ENCODE measurements at places on chromosomes 12 and 14.

DNA sequence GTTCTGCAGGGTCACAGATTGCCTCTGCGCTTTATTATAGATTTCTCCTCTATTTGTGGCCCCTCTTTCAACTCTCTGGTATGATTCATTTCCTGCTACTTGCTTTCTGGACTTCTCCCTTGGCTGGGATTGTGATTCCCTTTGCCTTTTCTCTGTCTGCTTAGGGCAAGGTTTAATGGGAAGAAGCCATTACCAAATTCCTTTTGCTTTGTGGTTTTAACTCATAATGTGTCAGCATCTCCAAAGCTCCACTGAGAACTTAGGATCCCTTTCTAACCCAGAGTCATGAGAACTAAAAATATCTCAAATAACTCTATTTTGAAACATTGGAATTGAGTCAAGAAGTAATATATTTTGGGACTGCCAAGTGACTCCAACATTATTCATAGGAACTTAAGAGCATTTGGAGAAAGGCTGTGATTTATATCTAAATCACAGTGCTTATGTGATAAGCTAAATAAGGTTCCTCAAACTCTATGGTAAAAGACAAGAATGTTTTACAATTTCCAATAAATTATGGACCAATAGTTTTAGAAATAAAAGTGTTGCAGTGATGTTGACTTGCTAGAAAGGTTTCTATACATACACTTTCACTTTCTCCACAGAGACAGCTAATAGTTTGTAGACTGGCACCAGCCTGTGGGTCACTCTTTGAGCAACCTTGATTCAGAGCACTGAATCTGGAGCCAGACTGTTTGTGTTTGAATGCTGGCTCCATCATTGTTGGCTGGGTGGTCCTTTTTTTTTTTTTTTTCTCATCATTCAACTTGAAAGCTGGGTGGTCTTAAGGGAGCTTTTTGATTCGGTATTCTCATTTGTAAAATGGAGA lies 93.9 kb downstream of the DACT1 start:
- no peak for DNase-seq

- DNase-seq, result no peak
Measured at GRCh38 chr12:131829791-131830334, 1.7 kb downstream of the MMP17 start.

DNA sequence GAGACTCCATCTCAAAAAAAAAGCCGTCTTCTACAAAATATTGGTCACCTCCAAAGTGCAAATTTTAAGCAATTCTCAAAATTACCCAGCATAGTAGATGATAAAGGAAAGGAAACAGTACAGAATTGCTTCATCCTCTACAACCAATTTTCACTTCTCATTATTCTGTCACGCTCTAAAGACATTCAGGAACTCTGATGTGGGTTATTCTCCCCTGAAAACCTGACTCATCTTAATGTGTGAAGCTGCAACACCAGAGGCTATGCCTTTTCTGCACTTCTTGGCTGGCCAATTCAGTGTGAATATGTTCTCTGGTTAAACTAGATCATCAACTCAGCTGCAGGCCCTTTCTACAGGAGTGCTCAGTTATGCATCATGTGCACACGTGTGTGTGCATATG lies 11.0 kb downstream of the PTGER2 start:
- no peak for DNase-seq

DNA sequence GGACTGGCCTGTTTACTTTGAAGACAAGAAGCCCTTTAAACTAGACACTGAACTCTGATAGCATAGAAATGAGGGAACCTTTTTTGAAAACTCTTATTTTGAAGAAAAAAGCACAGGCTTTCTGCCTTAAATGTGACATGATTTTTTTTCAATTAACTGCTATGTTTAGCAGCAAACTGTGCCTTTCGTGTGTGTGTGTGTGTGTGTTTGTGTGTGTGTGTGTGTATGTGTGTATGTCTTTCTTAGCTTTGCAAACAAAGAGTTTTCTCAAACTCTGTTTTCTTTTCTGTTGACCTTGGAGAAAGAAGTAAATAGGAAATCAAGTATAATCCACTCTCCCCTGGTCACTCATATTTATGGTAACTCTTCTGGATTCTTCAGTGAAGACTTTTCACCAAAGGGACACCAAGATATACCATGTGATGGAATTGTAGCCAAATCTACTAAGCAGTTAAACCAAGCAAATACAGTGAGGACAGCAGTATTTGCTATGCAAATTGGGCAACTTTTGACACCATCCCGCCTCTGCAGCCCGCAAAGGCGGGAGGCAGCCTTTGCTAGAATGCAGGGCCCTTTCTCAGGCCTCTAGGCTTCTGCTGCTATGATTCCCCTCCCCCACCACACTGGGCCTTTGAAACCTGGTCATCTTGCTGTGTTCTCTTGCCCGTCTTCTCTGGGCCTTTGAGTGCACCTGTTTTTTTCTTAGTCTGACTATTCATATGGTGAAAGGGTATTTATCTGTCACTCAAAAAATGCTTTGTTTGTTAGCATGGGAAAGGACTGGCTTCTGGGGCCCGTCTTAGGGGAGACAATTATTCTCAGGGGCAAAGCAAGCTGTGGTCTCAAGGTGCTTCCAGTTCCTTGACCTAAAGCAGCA lies 107.9 kb downstream of the MYRFL start:
- no peak for DNase-seq

DNA sequence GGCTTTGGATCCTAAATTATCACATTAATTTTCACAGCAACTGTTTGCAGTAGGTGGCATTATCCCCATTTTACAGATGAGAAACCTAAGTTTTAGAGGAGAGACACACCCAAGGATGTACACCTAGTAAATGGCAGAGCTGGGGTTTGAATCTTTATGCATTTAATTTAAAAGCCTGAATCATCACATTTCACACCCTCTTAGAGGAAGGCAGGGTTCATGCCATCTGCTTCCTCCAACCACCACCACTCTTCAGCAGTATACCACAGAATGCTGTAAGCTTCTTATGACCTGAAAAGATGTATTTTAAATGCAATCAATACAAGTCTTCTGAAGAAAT lies 90.3 kb downstream of the CRADD start:
- no peak for DNase-seq

GRCh38 chr14:91238661-91239060 lies 5.8 kb downstream of the GPR68 start:
- DNase-seq, result no peak

DNA sequence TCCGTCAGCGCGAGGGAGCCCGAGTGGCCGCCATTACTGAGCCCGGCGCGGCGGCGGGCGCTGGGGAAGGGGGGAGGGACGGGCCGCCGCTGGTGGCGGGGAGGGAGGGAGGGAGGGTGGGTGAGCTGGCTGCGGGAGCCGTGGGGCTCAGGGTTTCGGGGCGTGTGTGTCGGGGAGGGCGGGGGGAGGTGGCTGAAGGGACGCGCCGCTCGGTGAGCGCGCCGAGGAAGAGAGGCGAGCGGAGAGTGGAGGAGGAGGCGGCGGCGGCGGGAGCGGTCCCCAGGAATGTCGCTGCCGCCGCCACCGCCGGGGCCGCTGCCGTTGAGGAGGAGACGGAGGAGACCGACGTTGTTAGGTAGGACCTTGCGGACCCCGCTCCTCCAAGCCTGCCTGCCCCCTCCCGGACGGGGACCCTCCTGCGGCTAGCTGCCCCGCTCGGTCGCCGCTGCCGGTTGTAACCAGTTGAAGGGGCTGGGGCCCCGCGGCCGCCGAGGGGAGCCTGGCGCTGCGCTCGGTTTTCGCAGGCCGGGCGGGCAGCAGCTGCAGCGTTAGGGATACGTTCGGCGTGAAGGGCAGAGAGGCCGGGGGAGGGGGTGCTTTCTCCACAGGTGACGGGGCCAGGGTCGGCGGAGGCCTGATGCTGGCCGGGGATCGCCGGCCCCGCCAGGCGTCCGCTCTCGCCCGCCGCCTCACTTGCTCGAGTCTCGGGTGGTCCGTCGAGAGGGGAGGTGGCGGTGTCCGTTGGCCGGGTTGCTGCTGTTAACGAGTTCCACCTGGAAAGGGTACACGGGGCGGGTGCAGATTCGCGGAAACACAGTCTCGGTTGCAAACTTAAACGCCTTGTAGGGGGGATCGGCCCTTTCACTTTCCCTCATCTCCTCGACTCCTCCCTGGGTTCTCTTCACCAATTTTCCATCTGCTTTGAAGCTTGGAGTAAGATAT lies at the start of gene ARHGAP5:
Gene ARHGAP5 (plus strand): TSS at position 224 of the 942 bp plus-strand sequence. CDS start 13,366 bp downstream, outside the sequence.
- peak; percentile 76 for DNase-seq

GRCh38 chr12:49907352-49907751 lies 3.7 kb upstream of the FAIM2 start:
- DNase-seq, result no peak

- no peak for DNase-seq
Measured at GRCh38 chr14:80988735-80989429, 33.5 kb downstream of the TSHR start.

DNA sequence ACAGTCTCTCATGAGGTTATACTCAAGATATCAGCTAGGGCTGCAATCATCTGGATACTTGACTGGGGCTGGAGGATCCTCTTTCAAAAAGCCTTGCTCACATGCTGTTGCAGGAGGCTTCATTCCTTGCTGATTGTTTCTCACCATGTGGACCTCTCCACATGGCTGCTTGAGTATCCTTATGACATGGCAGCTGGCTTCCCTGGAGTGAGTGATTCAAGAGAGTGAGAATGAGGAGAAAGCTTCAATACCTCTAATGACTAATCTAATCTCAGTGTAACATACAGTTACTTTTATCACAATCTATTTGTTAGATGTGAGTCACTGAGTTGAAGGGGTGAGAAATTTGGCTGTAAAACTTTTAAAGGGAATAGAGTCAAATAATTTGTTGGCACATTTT lies 14.4 kb upstream of the SDR39U1 start:
- no peak for DNase-seq

DNA sequence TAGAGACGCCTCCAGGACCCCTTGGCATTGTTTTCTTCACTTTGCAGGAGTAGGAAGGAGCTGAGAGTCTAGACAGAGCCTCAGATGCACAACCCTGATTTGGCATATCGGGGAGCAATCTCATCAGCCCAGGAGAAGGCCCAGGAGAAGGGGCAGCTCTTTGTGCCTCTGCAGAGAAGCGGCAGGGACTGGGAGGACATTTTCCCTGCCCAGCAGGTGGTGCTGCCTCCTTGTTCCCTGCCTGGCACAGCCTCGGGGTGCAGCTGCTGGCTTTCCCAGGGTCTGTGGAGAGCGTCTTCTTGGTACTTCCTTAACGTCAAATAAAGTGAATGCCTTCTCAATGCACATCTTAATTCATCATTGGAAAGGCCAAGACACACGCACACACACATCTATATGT lies 419.5 kb downstream of the TMEM121 start:
- DNase-seq, result no peak

DNA sequence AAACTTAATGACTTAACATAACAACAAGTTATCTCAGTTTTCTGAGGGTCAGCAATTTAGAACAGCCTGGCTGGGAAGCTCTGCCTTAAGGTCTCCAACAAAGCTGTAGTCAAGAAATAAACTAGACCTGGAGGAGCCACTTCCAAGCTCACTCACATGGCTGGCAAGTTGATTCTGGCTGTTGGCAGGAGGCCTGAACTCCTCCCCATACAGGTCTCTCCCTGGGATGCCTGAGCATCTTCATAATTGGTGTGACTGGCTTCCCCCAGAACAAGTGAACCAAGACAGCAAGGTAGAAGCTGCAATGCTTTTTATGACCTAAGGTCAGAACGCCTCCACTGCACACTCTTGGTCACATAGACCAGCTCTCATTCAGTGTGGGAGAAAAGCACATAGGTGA lies 128.3 kb downstream of the SAMD4A start:
- DNase-seq, result no peak

DNA sequence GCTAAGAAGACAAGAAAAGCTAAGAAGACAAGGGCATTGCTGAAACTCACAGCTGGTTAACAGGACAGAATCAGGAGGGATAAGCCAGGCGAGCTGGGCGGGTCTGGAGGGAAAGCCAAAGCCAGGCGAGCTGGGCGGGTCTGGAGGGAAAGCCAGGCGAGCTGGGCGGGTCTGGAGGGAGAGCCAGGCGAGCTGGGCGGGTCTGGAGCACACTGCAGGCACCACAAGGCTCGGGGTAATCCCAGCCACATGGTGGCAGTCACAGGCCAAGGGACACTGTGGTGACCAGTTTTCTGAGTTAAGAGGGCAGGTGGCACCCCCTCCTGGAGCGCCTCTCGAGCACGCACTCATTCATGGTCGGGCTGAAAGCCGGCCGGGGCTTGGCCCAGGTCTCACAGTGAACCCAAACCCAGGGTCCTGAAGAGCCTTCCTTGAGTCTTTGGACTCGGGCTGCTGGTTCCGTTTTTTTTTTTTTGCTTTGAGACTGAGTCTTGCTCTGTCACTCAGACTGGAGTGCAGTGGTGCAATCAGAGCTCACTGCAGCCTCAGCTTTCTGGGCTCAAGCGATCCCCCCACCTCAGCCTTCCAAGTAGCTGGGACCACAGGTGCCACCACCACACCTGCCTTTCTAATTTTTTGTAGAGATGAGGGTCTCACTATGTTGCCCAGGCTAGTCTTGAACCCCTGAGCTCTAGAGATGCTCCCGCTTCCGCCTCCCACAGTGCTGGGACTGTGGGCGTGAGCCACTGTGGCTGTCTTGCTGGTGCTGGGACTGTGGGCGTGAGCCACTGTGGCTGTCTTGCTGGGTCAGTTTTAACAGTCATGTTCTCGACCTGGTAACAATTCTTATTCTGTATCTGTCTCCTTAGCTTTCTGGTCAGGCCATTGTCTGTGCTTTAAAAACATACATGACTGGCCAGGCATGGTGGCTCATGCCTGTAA lies 40.2 kb downstream of the HSP90AA1 start:
- peak; percentile 88 for DNase-seq

GRCh38 chr12:57623385-57623784 lies 9.6 kb downstream of the B4GALNT1 start:
- DNase-seq, result peak; percentile 10

DNA sequence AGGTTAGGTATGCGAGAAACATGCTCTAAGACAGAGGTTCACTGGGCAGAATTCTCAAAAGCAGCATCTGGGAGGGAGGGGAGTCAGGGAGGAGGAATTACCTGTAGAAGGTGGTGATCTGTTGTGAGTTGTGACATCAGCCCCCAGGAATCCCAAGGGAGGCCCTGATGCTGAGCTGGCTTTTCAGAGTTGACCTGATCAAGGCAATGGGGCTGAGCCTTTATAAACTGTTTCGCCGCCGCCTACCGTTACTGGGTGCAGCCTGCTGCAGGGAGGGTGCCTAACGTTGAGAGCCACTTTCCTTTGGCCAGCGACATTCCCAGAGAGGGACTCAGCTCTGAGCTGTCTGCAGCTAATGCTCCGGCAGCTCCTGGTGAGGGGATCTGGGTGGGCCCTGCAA lies 257.9 kb upstream of the TMEM132C start:
- no peak for DNase-seq

GRCh38 chr12:116121453-116121871 lies 156.0 kb downstream of the MED13L start:
- DNase-seq, result no peak

- DNase-seq, result no peak
Measured at GRCh38 chr14:104865631-104866441, 768 bp downstream of the CEP170B start.

DNA sequence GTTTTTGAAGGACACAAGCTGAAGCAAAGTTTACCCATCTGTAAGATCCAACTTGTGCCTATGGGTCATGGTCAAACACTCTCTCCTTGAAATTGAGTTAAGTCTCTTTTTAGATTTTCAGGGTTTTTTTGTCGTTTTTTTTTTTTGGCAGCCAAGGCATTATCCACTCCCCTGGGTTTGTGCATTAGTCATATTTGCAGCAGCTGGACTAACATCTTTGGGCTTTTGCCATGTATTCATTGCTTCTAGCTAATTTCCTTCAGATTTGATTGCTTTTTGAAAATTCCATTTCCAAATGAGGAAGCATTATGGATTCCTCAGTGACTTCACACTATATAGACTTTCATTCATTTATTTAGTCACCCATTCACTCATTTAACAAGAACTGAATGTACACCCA lies 80.3 kb upstream of the SRRM4 start:
- no peak for DNase-seq
